ENCODE measurements at places on chromosomes 7 and 10. TPM values are rescaled to one million over a fixed set of nuclear protein-coding genes. Genes with fewer than 3 reads are reported as not detected.

The CYP3A7 gene
- not detected for polyA plus RNA-seq

The MYH16 gene
- polyA plus RNA-seq = 0.03 TPM

The ANKRD30A gene
- polyA plus RNA-seq = not detected

The WDFY4 gene
- polyA plus RNA-seq = not detected

The PRTFDC1 gene
- 11.9 TPM for polyA plus RNA-seq

The ASAH2 gene
- 0.31 TPM for polyA plus RNA-seq

The RHOBTB1 gene
- polyA plus RNA-seq = 8.8 TPM

The SPDYE2 gene
- not detected for polyA plus RNA-seq

- DNase-seq = peak; percentile 46
Measured at GRCh38 chr7:20307119-20307518, 23.6 kb upstream of the ITGB8 start.

GRCh38 chr10:11683529-11684320, 58.5 kb upstream of the ECHDC3 start:
- DNase-seq = no peak

DNA sequence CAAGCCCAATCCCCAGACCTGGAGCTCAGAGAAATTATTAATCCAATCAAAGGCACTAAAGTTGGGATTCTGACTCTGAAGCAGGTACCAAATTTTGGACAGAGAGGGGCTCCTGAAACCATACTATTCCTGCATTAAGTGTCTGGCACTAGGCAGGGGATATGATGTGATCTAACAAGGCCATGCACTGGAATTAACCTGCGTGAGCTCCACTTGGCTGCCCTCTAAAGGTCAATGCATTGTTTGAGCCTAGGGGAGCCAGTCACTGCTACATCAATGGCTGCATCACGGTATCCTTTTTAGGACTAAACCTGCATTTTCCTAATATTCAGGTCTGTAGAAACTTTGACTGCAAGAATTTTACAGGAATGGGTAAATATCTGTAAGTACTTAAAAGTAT, 42.1 kb downstream of the ST8SIA6 start:
- no peak for DNase-seq

DNA sequence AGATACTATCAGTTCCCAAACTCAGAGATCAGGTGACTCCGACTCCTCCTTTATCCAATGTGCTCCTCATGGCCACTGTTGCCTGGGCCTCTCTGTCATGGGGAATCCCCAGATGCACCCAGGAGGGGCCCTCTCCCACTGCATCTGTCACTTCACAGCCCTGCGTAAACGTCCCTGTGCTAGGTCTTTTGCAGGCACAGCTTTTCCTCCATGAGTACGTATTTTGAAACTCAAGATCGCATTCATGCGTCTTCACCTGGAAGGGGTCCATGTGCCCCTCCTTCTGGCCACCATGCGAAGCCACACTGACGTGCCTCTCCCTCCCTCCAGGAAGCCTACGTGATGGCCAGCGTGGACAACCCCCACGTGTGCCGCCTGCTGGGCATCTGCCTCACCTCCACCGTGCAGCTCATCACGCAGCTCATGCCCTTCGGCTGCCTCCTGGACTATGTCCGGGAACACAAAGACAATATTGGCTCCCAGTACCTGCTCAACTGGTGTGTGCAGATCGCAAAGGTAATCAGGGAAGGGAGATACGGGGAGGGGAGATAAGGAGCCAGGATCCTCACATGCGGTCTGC, 162.2 kb downstream of the EGFR start:
- no peak for DNase-seq

DNA sequence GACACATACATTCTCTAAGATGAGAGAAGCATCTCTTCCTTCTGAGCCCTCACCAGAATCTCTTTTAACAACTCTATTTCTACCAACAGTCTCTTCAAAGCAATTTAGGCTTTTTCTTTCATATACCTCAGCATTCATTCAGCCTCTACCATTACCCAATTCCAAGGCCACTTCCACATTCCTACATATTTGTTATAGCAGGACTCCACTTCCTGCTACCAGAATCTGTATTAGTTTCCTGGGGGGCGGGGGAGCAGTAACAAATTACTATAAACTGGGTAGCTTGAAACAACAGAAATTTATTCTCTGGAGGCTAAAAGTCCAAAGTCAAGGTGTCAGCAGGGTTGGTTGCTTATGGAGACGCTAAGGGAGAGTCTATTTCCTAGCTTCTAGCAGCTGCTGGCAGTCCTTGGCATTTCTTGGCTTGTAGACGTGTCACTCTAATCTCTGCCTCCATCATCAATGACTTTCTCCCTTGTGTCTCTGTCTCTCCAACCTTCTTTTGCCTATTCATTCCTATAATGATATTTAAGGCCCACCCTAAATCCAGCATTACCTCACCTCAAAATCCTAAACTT, 7.4 kb downstream of the PRPS1L1 start:
- no peak for DNase-seq

DNA sequence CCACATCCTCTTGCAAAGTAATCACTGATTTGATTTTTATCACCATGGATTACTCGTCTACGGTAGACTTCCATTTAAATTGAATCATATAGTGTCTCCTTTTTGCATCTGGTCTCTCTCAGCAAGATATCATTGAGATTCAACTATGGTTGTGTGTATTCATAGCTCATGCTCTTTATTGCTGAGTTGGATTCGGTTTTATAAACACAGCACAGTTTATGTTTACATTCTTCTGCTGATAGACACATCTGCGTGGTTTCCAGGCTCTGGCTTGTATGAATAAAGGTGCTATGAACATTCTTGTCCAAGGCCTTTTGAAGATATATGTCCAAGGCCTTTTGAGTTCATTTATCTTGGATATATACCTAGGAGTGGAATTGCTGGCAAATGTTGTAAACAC, 356.5 kb upstream of the CELF2 start:
- peak; percentile 81 for DNase-seq

DNA sequence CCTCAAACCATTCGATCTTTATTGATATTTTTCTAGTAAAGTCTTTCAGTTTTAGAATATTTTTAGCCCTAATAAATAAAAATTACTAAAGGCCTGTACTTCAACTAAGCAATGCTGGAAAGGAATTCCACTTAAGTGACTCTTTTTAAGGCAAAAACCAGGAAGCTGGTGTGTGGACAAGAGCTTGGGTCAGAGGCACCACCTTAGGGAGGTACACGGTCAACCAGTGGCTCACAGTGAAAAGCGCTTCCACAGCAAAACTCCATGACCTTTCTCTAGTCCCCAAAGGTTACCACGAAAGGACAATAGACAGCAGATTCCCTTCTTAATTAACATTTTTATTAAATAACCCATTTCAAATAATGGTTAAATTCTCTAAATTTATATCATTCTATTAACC, 31.2 kb downstream of the ARL3 start:
- no peak for DNase-seq

GRCh38 chr7:158373476-158374133, 214.0 kb downstream of the PTPRN2 start:
- DNase-seq = no peak

DNA sequence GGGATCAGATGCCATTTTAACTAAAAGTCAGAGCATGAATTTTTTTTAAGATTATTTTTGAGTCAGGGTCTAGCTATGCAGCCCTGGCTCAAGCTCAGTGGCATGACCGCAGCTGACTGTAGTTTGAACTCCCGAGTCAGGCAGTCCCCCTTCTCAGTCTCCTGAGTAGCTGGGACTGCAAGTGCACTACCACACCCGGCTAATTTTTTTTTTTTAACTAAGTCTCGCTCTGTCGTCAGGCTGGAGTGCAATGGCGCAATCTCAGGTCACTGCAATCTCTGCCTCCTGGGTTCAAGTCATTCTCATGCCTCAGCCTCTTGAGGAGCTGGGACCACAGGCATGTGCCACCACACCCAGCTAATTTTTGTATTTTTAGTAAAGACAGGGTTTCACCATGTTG, 7.8 kb downstream of the TAS2R41 start:
- DNase-seq = peak; percentile 54

- DNase-seq = no peak
Measured at GRCh38 chr7:40923626-40924025, 779.3 kb downstream of the INHBA start.

DNA sequence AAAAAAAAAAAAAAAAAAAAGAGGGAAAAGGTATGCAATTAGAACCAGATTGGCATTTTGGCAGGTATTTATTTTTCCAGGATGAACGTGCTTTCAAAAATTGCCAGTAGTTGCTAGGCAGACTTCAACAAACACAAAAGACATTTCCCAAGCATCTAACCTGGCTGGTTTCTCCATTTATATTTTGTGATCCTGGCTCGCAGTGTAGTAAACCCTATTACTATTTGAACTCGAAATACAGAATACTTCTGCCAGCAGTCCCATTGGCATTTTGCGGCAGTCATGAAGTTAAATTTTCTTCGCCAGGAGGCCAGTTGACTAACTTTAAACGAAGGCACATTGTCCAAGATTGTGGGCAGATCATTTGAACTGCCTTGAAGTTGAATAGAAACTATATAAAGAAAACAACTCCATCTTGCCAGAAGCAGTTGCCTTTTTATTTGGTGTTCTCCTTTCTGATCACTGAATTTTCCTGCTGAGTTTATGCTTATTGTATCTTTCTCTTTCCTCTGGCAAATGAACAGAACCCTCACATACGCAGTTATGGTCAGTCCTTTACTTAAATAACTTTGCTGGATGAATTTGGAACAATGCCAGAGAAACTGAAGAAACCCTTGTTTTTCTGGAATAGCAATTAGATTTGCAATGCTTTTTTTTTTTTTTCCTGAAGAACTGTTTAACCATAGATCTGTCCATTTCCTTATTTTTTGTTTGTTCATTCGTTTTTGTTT, 132.9 kb downstream of the BICC1 start:
- DNase-seq = no peak

DNA sequence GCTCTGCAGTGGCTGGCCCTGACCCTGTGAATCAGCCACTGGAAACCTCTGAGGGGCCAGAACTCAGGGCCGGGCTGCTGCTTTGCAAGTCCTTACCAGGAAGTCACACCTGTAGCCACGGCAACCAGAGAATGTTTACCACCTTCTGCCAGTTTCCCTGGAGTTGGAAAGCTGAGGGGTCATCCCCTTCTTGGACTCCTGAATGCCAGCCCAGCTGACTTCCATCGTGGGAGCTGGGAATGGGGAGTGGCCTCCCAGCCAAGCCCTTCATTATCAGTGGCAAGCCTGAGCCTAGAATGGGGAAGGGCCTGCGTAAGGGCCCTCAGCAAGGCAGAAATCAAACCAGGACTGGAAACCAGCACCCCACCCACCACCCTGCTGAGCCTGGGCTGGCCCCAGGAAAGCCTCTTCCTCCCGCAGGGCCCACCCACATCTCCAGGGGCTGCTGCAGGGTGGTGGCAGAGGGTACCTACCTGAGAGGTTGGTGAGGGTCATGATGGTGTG, 6.5 kb upstream of the CRHR2 start:
- DNase-seq = no peak

- peak; percentile 88 for DNase-seq
Measured at GRCh38 chr7:91165006-91165845, 99.0 kb upstream of the FZD1 start.

DNA sequence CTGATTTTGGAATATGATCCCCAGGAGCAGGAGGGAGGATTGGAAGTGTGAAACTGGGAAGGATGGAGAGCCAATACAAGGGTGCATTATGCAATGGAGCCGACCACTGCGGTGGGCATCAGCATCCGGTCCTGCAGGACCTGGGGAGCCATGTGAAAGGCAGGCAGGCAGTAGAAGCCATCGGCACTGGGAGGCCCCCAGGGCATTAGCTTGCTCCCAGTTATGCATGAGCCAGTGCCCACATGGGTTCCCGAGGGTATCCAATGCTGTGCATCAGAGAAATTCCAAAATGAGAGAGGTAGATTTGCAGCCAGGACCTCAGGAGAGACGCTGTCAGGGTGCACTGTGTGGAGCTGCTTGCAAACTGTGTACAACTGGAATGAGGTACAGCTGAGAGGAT, 8.7 kb upstream of the KCP start:
- DNase-seq = no peak

GRCh38 chr7:159112136-159113011, 32.3 kb downstream of the VIPR2 start:
- no peak for DNase-seq

DNA sequence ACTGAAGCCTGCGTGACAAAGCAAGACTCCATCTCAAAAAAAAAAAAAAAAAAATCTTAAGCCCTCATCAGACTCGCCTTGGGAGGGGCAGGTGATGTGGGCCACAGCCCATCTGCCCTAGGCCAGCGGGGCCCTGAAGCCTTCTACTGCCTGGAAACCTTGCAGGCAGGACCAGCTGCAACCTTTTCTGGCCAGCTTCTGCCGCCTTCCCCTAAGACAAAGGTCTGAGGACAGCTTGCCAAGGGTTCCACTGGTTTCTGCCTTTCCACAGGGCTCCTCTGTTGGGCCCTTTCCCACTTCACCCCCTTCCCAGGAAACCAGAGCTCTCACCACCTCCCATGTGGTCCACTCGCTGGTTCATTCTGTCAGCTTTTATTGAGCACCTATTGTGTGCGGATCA, 35.2 kb downstream of the UBTD1 start:
- DNase-seq = no peak

DNA sequence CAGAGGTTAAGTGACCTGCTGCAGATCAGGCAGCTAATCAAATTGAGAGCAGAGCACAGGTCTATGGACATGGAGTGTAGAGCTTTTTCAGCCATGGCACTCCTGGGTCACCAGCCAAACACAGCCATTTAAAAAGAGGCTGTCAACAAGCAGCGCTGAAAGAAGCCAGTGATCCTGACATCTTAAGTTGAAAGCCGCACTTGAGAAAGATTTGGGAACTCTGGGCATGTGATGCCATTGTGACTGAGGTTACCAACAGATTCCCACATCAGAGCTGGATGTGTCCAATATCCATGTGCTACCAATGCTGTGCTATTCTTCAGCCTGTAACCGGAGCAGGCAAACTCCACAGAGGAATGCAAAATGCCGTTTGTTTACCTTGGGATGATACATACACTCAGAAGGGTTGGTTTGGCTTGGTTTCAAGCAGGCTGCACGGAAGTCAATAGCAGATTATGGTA, 56.2 kb upstream of the ABLIM1 start:
- peak; percentile 98 for DNase-seq

- peak; percentile 50 for DNase-seq
Measured at GRCh38 chr10:117005026-117005526, at the start of gene SHTN1. Gene SHTN1 (minus strand): TSS chr10:117005187. CDS start chr10:117005079, 108 bp downstream.

GRCh38 chr10:85788570-85788969, 578.0 kb downstream of the GRID1 start:
- DNase-seq = no peak

- DNase-seq = peak; percentile 91
Measured at GRCh38 chr10:93512565-93512964, 16.2 kb downstream of the CEP55 start.

DNA sequence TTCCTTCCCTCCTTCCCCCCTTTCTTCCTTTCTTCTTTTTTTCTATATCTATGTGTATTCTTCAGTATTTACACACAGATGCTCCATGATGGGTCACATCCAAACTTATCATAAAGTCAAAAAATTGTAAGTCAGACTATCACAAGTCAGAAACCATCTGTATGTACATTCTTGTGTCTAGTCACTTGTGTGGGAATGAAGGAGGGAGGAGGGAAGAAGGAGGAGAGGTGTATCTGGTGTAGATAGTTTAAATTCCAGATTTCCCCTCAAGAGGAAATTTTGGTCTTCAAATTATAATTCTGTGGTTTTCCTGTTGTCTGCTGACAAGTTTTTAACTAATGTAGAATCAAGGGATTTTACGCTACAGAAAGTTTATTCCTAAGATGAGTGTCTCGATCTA, 287.2 kb downstream of the ETV1 start:
- DNase-seq = no peak
